ENCODE measurements at places on chromosomes 16 and 17. TPM values are rescaled to one million over a fixed set of nuclear protein-coding genes. Genes with fewer than 3 reads are reported as not detected.

The RRAD gene
- total RNA-seq = 6.0 TPM

The LRRC75A gene
- 6.1 TPM for total RNA-seq

The GSPT1 gene
- total RNA-seq = 60.4 TPM

The ITGAL gene
- total RNA-seq = 1.2 TPM

- DNase-seq = peak; percentile 59
- peaks cover 14% of the 10 kb centered on the region for H3K4me1 ChIP-seq
- H3K36me3 ChIP-seq = no peaks in the 10 kb centered on the region
- H3K27ac ChIP-seq = peak within 1 kb of the TSS; percentile 97
Measured at GRCh38 chr16:70454222-70455034, at the start of gene FCSK. Gene FCSK, plus strand, starts transcription at chr16:70454595. Its CDS starts 8,596 bp downstream, at chr16:70463191.

The GCGR gene
- total RNA-seq = 0.50 TPM

GRCh38 chr16:48408688-48409087 lies 23.5 kb upstream of the SIAH1 start:
- H3K27ac ChIP-seq = no peak overlapping the region
- H3K36me3 ChIP-seq = no peaks in the 10 kb centered on the region
- DNase-seq = no peak
- H3K4me3 ChIP-seq = no peak overlapping the region

DNA sequence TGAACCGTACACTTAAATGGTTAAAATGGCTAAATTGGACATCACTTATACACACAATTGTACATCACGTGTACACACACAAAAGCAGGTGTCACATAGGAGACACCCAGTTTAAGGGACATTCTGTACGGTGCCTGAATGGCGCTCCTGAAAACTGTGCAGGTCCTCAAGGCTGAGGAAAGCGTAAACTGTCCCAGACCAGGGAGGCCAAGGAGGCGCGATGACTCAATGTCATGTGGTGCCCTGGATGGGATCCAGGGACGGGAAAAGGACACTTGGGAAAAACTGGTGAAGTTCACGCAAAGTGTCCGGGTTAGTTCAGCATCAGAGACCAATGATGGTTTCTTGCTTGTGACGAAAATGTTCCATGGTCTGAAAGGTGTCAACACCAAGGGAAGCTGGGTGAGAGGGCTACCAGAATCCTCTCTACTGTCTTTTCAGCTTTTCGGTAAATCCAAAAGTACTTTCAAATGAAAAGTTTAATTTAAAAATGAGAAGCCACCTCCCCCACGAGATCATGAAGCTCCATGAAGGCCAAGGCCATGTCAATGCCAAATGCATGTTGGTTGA lies 112.2 kb downstream of the CMIP start:
- H3K4me1 ChIP-seq = peaks cover 45% of the 10 kb centered on the region
- H3K4me3 ChIP-seq = no peak overlapping the region
- no peak overlapping the region for H3K27ac ChIP-seq
- DNase-seq = no peak
- no peaks in the 10 kb centered on the region for H3K27me3 ChIP-seq

The KRTAP9-9 gene
- total RNA-seq = not detected

DNA sequence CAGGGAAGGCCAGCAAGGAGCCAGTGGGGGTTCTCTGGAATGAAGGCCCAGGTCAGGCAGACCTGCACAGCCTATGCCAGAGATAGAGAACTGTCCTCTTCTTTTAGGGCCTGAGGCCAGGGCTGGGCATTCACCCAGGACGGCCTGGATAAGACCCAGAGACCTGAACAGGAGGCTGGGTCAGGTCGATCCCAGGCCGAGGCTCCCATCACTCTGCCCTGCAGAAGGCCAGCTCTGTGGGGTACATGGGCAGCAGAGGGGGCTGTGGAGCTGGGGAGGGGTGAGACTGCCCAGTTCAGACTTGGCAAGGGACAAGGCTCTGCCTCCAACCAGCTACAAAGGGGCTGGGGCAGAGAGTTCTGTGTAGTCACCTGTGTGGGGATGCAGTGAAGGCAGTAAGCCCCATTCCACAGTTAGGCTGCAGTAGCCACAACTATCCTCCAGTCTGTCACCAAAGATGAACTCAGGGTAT lies 14.6 kb downstream of the HSD11B2 start:
- no peak overlapping the region for H3K4me3 ChIP-seq
- peaks cover 92% of the 10 kb centered on the region for H3K36me3 ChIP-seq
- H3K4me1 ChIP-seq = peaks cover 51% of the 10 kb centered on the region

The GPR139 gene
- total RNA-seq = 2.4 TPM
